IPS DF 6.9 (cell line): ENCODE measurements at places on chromosomes 13 and 19.

GRCh38 chr19:35944556-35944955, 8.4 kb downstream of the LRFN3 start:
- DNase-seq = no peak

DNA sequence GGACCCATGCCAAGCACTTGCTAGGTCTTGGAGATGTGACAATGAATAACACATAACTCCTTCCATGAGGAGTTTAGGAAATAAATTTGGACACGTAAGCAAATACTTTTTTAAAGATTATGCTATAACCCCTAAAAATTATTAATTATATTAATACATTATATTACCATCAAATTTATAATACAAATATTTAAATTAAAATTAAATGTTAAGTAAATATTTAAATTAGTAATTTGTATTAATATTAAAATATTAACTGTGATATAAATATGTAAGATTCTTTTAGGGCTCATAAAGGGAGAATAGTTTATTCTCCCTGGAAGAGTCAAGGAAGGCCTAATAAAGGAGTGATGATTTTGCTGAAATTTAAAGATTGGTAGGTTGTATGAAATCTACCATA, 121.1 kb downstream of the RAP2A start:
- DNase-seq = no peak

GRCh38 chr13:52665325-52665724, 12.7 kb downstream of the SUGT1 start:
- no peak for DNase-seq

DNA sequence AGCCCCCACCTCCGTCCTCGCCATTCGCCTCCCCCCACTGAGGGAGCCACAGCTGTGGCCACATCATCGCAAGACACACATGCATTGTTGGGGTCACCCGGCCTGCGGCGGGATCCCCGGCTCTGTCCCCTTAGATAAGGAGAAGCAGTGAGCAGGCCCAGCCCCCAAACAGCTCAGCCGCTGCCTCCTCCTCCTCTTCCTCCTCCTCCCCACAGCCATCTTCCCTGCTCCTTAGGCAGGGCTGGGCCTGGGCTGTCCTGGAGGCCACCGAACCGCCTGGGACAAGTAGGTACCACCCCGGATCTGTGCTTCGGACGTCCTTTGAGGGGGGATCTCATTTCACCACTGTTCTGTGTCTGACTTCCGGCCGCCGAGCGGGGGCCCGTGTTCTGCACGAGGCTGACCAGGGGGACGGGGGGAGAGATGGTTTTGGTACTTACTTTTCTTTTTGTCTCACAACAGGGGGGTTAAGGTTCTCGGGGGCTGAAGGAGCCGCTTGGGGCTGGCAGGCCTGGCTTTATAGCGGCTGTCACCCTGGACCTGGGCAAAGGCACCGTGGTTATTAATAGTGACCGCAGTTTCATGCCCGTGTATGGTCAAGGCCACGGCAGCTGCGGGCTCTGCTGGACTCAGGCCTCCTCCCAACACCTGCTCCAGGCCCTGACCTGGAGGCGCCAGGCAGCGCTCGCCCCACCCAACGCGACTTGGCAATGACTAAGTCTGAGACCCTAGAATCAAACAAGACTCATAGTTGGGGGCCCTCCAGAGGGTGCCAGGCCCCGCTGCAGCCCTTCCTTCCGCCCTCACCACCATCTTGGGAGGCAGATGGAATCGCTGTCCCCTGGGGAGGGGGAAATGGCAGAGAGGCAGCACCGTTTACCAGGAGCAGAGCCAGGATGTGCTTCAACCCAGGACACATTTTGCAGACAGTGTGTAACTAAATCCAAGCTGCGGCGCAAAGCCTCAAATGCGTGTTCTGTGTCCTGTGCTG, 18.3 kb downstream of the NMRK2 start:
- no peak for DNase-seq

- peak; percentile 43 for DNase-seq
These were observed 28.7 kb upstream of the KCTD15 start for GRCh38 chr19:33767898-33768413.

GRCh38 chr19:11023016-11023415, 62.2 kb downstream of the SMARCA4 start:
- no peak for DNase-seq

DNA sequence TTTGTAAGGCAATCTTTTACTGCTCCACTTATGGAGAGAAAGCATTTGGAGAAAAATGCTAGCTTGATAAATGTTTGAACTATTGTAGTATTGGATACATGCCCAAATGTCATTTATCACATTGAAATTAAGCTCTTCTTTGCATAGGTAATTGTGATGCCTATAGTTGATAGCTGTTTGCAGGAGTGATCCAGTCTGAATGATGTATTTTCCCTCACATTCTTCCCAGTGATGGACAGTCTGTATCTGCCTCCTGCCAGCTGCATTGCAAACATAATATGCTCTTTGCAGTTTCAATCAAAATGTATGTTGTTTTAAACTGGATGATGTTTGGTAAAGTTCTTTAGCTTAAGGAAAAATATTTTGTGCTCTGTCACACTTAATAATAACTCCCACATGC, 89.8 kb downstream of the EDNRB start:
- DNase-seq = no peak

GRCh38 chr13:41601718-41602445, 144.5 kb downstream of the RGCC start:
- DNase-seq = no peak

DNA sequence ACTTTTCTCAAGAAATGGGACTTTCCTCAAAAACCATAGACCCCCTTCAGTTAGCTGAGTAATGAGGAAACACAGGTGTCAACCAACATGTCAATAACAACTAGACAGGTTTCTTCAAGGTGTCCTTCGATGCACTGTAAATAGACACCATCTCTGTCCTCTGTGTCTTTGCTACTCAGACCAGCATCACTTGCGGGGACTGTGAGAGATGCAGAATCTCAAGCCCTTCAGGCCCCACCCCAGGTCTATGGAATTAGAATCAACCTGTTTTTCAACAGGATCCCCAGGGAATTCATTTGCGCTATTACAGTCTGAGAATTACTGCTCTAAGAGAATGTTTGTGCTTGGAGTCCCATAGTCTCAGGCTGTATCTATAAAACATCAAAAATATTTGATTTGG, 469.9 kb downstream of the COG6 start:
- no peak for DNase-seq

GRCh38 chr13:78836238-78836784, 177.4 kb upstream of the OBI1 start:
- no peak for DNase-seq

- DNase-seq = no peak
These were observed 27.5 kb downstream of the GGACT start for GRCh38 chr13:100561158-100561499.

DNA sequence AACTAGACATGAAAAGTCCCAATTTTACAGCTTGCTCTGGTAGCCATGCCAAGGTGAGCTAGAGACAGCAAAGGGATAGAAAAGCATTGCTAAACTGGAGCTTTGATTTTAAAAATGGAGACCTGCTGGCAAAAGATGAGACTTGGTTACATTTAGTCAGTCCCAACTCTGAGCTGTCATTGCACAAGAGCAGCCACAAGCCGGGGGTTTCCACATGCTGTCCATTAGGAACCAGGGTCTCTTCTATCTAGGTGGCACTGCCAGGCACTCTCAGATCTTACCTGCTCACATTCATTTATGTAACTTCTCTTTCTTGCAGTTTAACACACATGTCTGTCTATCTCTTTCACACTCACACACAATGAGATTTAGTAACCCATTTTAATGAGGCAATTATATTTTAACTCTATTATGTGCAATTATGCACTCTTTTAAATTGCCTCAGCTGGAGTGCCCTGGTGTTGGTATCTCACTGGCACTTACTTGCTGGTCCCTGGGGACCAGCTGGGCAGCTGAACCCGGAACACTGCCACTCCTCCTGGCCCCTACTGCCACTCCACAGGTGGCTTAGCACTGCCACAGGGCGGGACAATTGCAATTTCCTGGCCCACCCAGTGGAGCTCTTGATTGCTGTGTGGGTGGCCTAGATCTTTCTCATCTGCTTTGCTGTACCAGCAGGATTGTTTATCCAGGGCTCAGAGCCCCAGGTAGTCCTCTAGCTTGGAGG, 112.5 kb downstream of the COG6 start:
- no peak for DNase-seq

- no peak for DNase-seq
These were observed 451 bp downstream of the NOSIP start for GRCh38 chr19:49579947-49580263.

GRCh38 chr13:45700971-45701900, 884 bp upstream of the CBY2 start:
- no peak for DNase-seq

- no peak for DNase-seq
These were observed 30.7 kb downstream of the NFIX start for GRCh38 chr19:13025819-13026456.

- DNase-seq = no peak
These were observed 16.2 kb downstream of the PLPP2 start for GRCh38 chr19:275000-275399.

GRCh38 chr13:31136724-31137123, 25.0 kb downstream of the HSPH1 start:
- no peak for DNase-seq

- DNase-seq = no peak
These were observed 36.7 kb upstream of the C13orf42 start for GRCh38 chr13:51147732-51148131.

- no peak for DNase-seq
These were observed 1.2 kb downstream of the LSM4 start for GRCh38 chr19:18321734-18322102.

DNA sequence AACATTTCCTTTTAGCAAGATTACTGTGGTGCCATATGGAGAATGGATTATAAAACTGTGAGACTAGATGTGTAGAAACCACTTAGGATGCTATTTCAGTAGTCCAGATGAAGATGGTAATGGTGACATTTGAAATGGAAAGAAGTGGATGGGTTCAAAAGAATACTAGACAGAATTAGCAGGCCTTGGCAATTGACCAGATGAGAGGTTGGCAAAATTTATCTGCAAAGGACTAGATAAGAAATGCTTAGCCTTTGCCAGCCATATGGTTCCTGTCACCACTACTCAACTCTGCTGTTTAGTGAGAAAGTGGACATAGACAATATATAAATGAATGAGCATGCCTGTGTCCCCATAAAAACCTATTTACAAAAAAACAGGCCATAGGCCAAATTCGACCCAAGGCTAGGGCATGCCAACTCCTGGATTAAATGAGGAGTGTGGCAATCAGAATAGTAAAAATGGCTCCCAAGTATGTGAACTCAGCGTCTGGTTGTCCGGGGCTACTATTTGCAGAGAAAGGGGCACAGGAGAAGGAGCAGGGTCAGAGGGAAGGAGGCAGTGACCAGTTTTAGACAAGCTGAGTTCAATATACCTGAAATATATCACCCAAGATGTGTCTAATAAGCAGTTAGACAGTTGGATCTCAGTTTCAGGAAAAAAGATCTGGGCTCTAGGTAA, 98.4 kb downstream of the ENOX1 start:
- DNase-seq = no peak

- DNase-seq = no peak
These were observed 45.1 kb upstream of the DOCK9 start for GRCh38 chr13:99022941-99023340.

DNA sequence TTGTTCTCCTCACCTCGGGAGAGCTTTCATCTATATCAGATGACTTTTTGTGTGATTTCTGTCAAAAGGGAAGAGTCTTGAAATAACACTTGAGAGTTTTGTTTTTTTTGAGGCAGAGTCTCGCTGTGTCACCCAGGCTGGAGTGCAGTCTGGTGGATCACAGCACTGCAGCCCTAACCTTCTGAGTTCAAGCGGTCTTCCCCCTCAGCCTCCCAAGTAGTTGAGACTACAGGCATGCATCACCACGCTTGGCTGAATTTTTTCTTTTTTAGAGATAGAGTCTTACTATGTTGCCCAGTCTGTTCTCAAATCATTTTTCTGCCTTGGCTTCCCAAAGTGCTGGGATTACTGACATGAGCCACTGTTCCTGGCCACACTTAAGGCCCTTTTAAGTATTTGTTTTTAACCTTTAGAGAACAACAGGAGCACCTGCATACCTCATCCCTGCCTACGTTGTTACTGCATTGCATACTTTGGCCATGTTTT, 11.4 kb downstream of the NDFIP2 start:
- no peak for DNase-seq

- DNase-seq = no peak
These were observed 94.6 kb downstream of the KL start for GRCh38 chr13:33110713-33111413.

- DNase-seq = no peak
These were observed 63.5 kb upstream of the CSNK1A1L start for GRCh38 chr13:37168926-37169325.

GRCh38 chr19:17420475-17420924, 653 bp downstream of the MVB12A start:
- no peak for DNase-seq

DNA sequence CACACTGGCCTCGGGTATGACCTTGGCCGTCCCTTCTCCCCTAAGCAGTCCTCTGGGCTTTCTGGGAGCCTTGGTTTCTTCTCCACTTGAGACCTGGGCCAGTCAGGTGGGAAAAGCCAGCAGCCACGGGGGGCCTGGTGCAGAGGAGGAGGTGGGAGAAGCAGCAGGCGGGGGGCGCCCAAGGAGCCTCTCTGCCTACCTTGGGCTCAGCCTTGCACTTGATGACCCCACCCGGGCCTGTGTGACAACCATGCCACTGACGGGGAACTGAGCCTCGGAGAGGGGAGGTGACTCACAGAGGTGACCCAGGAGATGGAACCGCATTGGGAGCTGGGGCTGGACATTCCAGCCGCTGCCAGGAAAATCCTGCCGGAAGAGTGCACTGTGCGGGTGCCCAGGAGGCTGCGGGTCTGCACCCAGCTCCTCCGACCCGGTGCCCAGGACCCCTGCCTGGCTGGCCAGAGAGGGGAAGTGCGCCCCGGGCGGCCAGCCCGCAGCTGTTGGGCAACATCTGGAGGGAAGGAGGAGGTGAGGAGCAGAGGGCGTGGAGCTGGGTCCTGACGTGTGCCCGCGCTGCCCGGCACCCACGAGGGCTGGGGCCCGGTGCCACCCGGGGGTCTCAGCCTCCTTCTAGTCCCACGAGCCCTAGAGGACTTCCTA, 23.4 kb upstream of the SLC7A10 start:
- no peak for DNase-seq

DNA sequence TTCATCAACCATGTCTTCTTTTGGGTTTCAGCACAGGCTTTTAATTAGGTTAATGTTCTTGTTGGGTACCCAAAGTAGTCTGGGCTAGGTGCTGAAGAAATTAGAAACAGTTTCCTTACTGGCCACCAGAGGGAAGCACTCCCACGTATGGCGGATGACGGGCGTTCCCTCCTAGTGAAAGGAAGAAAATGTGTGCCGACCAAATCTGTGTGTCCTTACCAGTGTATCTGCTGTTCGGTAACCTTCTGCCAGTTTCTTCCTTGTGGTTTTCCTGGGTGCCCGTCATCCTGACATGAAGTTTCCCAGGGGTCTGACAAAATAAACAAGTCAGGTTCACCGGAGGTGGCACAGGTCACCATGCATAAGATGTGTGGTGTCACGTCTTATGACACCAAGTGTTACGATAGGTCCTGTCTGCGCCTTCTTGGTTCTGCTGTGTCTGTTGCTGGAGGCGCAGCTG, 6.0 kb upstream of the WDR88 start:
- DNase-seq = no peak

- DNase-seq = no peak
These were observed 194.0 kb upstream of the PCDH17 start for GRCh38 chr13:57437587-57437986.
